ENCODE measurements at places on chromosomes 7 and 10.

DNA sequence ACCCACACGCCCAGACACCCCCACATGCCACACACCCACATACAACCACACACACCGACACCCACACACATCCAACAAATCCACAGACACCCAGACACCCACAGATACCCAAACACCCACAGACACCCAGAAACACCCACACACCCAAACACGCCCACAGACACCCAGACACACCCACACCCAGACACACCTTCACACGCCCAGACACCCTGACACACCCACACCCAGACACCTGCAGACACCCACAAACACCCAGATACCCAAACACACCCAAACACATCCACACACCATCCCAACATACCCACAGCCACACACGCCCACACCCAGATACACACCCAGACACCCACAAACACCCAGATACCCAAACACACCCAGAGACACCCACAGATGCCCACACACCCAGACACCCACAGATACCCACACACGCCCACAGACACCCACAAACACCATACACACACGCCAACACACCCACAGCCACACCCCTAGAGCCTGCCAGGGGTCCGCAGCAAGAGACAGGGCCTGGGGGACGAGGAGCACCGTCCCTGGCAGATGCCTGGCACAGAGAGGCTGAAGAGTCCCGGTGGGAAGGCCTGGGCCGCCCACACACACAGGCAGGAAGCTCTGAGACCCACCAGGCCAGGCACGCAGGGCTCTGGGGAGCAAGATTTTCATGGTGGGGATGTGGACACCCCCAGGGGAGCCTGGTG is 28.5 kb downstream of the CYP2W1 start:
- DNase-seq, result no peak

DNA sequence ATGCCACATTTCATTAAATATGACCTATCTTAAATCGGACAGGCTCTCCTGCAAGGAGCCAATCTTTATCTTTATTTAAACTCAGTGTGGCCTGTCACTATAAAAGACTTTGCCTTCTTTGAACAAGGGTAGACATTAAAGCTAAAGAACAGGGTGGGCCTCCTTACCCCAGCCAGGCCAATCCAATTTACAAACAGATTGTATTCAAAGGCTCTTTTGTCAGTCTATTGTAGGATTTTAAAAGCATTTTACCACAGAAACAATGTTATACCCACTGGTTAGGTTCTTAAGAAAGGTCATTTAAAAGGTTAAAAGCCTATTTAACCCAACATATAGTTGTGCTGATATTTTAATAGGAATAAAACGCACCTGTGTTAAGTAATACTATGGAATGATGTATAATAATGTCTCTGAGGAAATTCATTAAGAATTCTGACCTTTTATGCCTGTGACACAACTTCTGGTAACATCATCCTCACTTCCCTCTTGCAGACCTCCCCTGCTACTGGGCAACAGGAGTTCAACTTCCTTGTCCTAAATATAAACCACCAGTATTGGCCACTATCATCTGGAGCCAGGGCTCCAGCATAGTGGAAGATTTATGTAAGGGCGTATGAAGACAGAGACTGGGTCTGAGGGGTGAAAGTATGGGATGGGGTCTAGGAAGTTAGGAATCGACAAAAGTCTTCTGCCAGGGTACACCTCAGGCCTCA is 32.5 kb downstream of the MTERF1 start:
- DNase-seq, result no peak

DNA sequence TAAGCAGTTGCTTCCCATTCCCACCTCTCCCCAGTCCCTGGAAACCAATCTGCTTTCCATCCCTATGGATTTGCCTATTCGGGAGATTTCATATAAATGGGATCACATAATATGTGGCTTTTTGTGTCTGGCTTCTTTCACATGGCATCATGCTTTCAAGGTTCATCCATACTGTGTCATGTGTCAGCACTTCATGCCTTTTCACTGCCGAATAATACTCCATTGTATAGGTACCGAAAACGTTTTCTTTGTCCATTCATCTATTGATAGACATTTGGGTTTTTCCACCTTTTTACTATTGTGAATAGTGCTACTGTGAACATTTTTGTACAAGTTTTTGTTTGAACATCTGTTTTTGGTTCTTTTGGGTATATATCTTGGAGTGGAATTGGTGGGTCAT is 12.5 kb downstream of the RBM20 start:
- no peak for DNase-seq

DNA sequence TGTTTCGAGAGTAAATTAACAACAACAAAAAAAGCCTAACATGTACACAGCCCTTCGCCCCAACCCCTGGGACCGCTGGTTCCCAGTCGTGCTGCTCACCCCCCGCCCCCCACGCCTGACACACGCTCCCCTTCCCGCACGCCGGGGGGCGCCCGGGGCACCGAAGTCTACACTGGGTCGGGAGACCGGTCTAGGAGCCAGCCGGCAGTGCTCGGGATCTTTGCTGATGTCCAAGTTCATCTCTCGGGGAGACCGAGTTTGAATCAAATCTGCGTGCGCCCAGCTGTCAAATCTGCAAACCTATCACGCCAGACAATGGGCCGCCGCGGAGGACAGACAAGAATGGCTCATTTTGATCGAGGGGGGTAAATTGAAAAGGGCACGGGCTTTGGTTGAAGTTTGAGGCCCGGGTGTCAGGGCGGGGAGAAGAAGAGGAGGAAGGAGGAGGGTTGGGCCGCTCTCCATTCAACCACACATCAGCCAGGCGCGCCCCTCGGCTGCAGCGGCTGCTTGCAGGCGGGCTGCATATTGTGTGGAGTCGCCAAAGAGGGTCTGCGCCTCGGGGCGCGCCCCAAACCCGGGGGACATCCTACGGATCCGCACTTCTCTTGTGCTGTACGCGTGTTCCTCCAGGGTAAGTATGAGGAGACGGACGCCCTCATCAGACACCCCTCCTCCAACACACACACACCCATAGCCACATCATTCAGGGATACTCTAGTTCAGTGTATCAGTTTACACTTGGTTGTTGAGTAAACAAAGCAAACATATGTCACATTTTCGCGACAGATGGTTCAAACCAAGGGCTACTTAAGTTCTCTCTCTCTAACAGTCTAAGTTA is 1.3 kb upstream of the GFRA1 start:
- no peak for DNase-seq

- no peak for DNase-seq
Observed at GRCh38 chr7:141265668-141266067, 191.8 kb downstream of the TMEM178B start.

DNA sequence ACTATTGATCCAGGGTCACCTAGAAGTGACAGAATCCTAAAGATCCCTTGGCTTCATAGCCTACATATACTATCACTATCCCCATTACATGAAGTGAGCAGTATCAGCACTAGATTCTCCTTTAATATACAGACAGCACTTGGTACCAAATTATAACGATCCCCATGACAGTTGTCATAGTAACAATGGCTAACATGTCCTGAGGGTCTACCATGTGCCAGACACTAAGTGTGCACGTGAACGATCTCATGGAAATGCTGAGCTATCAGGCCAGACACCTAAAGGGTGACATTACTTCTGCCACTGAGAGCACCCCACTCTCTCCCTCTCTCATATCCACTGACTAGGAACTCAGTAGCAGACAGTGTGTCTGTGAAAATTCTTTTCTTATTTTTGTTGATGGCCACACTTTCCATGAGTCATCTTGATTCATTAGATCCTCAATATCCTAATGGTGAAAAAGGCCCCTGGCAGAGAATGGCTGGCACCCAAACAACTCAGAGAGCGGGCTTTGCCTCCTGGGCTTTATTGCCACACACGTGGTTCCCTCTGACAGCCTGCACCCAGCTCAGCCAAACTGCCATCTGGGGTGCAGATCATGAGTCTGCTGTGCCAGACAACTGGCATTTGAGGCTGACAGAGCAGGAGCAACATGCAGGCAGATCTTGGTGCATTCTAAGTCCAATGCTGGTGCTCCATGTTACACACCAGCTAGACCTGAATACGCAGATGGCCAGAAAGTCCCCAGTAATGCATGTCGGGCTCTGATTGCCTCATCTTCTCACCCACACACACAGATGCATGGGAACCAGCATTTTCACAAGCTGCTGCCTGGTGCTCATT is 176.3 kb downstream of the DGKI start:
- no peak for DNase-seq

GRCh38 chr7:105149827-105150226 is 135.8 kb downstream of the KMT2E start:
- DNase-seq, result no peak

DNA sequence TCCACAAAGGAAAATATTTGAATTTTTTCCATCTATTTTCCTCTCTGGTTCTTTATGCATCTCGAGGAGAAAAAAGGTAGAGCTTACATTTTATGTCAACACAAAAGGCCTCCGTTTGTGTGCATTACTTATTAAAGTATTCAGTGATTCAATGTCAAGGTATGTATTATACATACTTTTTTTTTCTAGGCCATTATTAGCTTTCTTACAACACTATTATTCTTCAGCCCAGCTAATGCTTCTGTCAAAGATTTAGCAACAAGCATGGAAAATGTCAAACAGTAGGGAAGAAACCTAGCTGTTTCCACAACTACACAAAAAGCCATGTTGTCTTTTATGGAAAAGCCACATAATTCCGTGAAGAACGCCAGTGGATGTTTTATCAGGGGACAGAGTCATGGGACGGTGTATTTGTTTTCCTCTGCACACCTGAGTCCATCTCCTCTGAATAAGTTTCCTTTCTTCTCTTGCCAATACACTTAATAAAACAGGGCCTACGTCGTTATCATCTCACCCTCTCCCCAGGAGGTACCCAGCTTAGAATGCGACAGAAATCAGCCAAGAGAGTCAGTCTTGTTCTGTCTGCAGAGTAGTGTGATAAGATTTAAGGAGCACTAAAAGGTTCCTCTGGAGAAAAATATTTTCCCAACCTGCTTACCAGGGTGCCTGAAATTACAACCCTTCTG is 209.7 kb upstream of the AUTS2 start:
- no peak for DNase-seq

GRCh38 chr10:58508316-58508715 is 4.4 kb upstream of the BICC1 start:
- DNase-seq, result no peak

- DNase-seq, result no peak
Observed at GRCh38 chr7:101015626-101016025, 4.3 kb upstream of the MUC17 start.

DNA sequence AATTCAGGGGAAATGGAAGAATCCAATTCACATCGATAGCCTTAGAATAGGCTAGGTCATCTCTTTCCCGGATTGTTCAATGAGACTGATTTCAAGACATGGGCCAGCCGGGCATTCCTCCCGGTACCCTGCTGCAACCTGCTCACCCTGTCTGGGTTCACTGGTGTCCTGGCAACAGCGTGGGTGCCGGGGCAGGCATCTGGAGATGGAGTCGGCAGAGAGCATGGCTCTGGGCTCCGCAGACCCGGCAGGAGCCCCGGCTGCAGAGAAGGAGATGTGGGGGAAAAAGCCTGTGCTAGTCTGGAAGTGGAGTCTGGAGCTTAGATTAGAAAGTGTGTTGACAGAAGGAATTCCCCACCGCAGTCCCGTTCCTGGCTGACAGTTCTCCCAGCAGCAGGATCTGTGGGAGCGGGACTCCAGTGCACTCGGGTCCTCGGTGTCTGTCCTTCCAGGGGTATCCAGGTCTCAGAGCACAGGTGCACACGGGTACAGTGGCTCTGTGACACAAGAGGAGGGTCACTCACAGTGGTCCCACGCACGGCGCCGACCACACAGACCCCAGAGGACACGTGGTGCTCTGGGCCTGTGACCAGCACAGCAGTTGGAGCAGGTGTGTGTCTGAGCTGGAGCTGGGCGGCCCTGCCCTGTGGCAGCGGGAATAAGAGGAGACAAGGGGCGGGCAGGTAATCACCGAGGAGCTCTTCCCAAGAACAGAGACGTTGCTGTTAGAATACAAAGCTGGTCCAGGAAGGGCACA is 65.7 kb upstream of the PITRM1 start:
- no peak for DNase-seq

- no peak for DNase-seq
Observed at GRCh38 chr7:101857358-101857811, 40.0 kb downstream of the CUX1 start.

- no peak for DNase-seq
Observed at GRCh38 chr10:97049670-97050069, 136.1 kb downstream of the SLIT1 start.

DNA sequence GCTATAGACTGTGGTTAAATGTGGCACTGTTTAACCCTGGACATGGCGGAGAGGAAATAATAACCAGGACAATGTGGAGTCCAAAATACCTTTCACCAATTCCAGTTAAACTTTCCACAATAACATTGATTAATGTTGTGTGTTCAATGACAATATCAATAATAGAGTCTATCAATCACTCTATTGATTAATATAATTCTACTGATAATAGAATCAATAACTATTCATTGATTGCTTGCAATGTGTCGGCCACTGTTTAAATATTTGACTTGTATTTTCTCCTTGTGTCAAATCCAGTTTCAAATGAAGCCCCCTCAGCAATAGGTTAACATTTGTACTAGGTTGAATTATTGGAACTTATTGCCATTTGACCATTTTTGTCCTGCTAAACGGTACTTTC is 187.0 kb downstream of the PTPN20 start:
- DNase-seq, result no peak

GRCh38 chr10:51034769-51035168 is 39.5 kb upstream of the PRKG1 start:
- DNase-seq, result no peak

- DNase-seq, result no peak
Observed at GRCh38 chr7:136030330-136030729, 53.2 kb upstream of the MTPN start.

- DNase-seq, result no peak
Observed at GRCh38 chr10:83592337-83592935, 546.9 kb upstream of the GHITM start.

GRCh38 chr7:80095545-80095944 is 39.1 kb upstream of the GNAI1 start:
- DNase-seq, result no peak

- DNase-seq, result no peak
Observed at GRCh38 chr7:106068986-106069385, 43.1 kb downstream of the SYPL1 start.

- DNase-seq, result no peak
Observed at GRCh38 chr7:28018446-28018845, 162.1 kb downstream of the JAZF1 start.

- no peak for DNase-seq
Observed at GRCh38 chr10:17792991-17793390, 16.2 kb upstream of the MRC1 start.

- DNase-seq, result no peak
Observed at GRCh38 chr7:90242369-90243168, 2.4 kb upstream of the CFAP69 start.

Data from stimulated activated CD4-positive, alpha-beta T cell treated with anti-CD3 and anti-CD28 coated beads, TNF-alpha, amount 100 ng/mL, for 1 hour (primary cell).